IgD-negative memory B cell (primary cell): ENCODE measurements at places on chromosomes 4 and X. TPM values are rescaled to one million over a fixed set of nuclear protein-coding genes. Genes with fewer than 3 reads are reported as not detected.

Gene MAGEA11
- polyA plus RNA-seq = not detected

Gene RAB9B
- 0.39 TPM for polyA plus RNA-seq

Gene NEUROG2
- not detected for polyA plus RNA-seq

Gene SUV39H1
- polyA plus RNA-seq = 8.6 TPM

Gene NDST4
- polyA plus RNA-seq = not detected

Gene CORIN
- polyA plus RNA-seq = not detected

Gene ZCCHC18
- 15.4 TPM for polyA plus RNA-seq

Gene HELQ
- 24.7 TPM for polyA plus RNA-seq

Gene NDUFC1
- 107 TPM for polyA plus RNA-seq

Gene SUPT20HL2
- polyA plus RNA-seq = not detected

Gene EDA2R
- polyA plus RNA-seq = not detected

Gene ZFP42
- polyA plus RNA-seq = not detected

Gene CENPI
- 0.35 TPM for polyA plus RNA-seq

Gene IRF2
- 105 TPM for polyA plus RNA-seq

Gene CABS1
- polyA plus RNA-seq = not detected

Gene PLAC1
- polyA plus RNA-seq = not detected

Gene MGAT4D
- not detected for polyA plus RNA-seq

Gene GPR173
- not detected for polyA plus RNA-seq

Gene VCX3B
- not detected for polyA plus RNA-seq

Gene TENM3
- polyA plus RNA-seq = not detected

Gene ADH7
- not detected for polyA plus RNA-seq

Gene ZIC3
- not detected for polyA plus RNA-seq

Gene ADH1A
- not detected for polyA plus RNA-seq

Gene NDNF
- polyA plus RNA-seq = not detected

Gene BOD1L1
- 6.5 TPM for polyA plus RNA-seq

Gene BEND2
- polyA plus RNA-seq = 0.24 TPM

Gene IGSF1
- not detected for polyA plus RNA-seq

Gene UGT2B10
- polyA plus RNA-seq = not detected

Gene SMIM10
- polyA plus RNA-seq = not detected

Gene AMTN
- not detected for polyA plus RNA-seq

Gene HTT
- polyA plus RNA-seq = 10.0 TPM

Gene SLC9A7
- 18.7 TPM for polyA plus RNA-seq
